ENCODE measurements at places on chromosomes 2 and 18.

DNA sequence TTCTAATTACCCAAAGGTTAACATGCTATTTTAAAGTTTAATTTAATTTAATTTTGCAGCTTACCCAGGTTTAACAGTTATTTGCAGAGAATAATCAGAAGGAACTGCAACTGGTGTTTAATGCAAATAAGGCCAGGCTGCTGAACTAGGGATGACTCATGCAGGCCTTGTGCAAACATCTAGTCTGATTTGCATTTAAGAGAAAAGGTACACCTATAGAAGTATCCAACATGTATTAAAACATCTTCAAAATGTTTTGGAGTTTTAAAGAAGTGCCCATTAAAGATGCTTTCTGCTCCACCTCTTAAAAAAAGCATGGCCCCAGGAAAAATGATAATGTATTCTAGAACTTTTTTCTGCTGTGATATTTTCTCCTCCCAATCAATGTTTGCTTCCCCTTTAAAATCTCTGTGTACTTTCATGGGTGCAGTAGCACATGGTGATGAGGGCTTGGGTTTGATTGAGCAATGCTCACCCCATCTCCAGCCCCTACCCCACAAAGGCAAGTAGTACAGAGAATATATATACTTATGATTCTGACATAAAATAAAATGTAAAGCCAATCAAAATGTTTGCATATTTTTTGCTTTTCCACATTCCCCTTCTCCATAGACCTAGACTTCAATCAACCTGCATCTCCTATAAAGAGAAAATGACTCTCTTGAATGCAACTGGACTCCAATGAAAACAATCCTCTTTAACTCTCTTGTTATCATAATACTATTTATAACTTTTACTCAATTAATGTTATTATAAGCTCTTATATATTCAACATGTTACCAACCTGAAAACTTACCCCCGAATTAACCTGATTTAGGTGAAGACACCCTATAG lies 54.1 kb downstream of the ATP8B1 start:
- DNase-seq = no peak

GRCh38 chr18:58279504-58280175 lies 235.6 kb downstream of the NEDD4L start:
- DNase-seq = no peak

DNA sequence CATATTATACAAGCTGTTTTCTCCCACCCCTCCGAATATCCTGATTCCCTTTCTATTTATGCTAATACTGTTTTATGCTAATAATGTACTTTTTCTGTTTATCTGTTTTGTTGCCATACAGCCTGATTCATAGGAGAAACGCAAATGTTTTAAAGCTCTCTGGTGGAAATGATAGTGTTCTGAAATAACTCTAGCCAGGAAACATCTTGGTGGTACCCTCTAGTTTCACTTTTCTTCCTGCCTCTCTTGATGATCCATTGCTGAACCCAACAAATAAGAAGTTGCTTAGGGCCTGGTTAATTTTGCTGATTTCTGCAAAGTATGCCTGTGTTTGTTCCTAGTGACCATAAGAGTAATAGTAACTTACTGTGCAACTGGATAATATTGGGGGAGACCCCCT lies 148.4 kb upstream of the KCTD1 start:
- no peak for DNase-seq

DNA sequence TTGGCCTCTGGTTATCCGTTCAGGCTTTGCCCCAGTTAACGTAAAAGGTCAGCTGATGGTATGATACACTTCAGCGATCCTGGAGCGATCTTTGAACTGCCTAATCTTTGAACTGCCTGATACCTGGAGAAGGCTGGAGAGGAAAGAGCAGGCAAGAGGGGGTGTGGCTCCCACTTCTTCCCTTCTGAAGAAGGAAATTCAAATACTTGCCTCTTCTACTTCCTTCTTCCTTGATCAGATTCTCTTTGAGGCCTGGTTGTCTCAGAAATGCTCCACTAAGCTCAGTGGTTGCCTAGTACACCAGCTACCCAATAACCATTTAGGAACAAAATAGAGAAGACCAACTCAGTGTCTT lies 619 bp downstream of the GALM start:
- no peak for DNase-seq

- no peak for DNase-seq
Observed at GRCh38 chr18:21636769-21637168, 24.7 kb downstream of the SNRPD1 start.
